NCI-H1092 (cell line): ENCODE measurements at places on chromosomes 16 and 17.

GRCh38 chr17:66578781-66579489, 256.0 kb upstream of the CACNG5 start:
- DNase-seq, result no peak

- DNase-seq, result no peak
These were observed 29.5 kb downstream of the MAP2K6 start for GRCh38 chr17:69444023-69444422.

DNA sequence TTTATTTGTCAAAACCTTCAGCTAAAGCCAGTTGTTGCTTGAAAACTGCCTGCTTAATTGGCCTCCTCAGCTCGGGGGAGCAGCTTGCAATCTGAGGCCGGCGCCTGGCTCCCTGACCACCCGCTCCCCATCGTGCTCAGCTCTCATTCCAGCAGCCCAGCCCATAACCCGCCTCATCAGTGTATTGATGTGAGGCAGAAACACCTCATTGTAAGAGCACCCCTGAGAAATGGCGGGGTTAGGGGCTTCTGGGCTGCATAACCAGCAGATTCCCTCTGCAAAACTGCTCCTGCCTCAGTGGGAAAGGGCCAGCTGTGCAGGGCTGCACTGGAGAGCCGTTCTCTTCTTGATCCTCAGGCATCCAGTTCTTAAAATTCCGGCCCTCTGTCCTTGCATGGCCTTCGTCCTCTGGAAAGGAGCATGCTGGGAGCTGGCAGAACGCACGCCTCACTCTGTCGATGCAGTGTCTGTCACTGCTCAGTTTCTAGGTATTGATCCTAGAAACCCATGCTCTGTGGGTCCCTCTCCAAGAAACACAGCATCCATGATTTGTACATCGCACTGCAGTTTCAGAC, 113.8 kb upstream of the CHMP6 start:
- DNase-seq, result no peak

GRCh38 chr17:49851387-49852291, 3.8 kb upstream of the TAC4 start:
- no peak for DNase-seq

GRCh38 chr17:44348234-44348987, 3.3 kb downstream of the GRN start:
- DNase-seq, result no peak

- no peak for DNase-seq
These were observed 239.4 kb upstream of the TBX2 start for GRCh38 chr17:61160204-61160603.

- no peak for DNase-seq
These were observed 25.8 kb downstream of the CRISPLD2 start for GRCh38 chr16:84845496-84846002.

- no peak for DNase-seq
These were observed 103.3 kb upstream of the ZFHX3 start for GRCh38 chr16:73151225-73151624.

GRCh38 chr17:55171634-55172328, 93.0 kb upstream of the HLF start:
- no peak for DNase-seq

- DNase-seq, result no peak
These were observed 10.4 kb downstream of the GPRC5C start for GRCh38 chr17:74442291-74442669.

GRCh38 chr17:44636562-44636961, 19.7 kb upstream of the MEIOC start:
- DNase-seq, result no peak

DNA sequence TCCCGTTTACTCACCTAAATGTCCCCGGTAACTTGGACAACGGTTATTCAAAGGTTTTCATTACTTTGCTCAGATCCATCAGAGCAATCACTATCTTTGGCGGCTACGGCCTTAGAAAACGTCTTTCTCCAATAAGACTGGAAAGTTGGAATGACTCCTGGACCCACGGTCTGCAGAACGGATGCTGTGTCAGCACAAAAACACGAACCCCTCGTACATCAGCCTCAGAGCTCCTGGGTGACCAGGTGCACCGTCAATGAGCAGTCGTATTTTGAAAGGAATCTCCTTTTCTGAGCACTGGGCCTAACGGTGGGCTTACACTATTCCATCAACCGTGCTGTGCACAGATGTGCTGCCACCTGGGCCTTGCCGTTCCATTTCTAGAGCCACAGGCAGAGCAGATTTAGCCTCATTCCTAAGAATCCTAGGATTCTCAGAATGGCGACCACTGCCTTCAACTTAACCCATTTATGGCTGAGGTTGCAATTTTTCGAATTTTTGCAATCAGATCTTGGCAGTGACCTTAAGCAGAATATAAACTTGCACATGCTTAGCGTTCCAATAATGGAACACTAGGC, 110.8 kb upstream of the ZNF750 start:
- no peak for DNase-seq

DNA sequence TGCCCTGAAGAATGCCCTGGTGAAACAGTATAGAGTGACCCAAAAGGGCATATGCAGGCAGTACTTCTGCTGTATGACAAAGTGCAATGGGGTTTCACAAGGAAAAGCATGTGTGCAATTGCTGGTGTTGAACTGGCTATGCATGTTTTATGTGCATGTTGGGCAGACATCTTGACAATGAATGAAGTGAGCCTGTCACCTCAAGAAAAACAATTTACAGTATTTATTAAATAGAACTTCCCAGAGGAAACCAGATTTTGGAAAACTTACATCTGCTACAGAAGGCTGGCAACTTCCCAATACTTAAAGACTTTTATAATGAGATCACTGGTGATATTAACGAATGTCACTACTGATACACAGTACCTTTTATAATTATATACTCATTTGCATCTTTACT, 30.6 kb downstream of the C17orf67 start:
- DNase-seq, result no peak

DNA sequence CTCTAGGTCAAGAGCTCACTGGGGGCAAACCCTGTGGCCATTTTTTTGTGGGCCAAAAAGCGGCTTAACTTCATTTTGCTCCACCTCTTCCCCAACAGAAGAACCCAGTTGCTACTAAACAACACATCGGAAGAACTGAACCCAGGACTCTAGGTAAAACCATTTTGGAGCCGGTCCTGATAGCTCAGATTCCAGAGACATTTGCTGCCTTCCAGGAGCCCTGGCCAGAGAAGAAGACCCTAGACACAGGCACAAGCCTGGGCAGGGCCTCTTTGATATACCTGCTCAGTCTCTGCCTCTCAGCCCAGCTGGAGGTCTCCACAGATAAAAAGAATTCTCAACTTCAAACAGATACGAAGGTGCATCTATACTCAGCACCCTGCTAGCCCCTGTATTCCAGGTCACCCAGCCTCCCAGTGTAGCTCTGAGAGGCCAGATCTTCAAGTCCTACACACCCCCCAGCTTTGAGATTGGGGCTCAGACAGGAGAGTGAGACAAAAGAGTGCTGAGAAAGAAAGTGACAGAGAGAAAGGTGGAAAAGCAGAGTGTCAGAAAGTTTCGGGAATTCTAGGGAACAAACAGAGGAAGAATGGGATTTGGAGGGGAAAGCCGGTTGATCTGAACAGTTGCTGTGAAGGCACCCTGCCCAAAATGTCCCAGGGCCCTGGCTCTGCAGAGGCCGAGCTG, 6.6 kb upstream of the HOXB9 start:
- DNase-seq, result no peak

DNA sequence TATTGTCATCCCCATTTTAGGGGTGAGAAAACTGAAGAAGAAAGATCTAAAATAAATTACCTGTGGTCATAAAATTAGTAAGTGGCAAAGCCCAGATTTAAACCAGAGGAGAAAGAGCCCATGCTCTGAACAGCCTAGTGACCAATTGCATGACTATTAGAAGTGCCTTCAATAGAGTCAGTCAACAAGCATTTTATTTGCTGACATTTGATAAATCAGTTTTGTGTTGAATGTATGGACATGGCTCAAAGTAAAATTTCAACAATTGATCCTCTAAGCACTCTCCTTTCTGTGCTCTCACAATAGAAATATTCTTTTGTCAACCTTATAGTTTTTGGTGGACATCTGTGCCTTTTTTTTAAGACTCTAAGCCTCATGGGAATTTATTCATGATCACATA, 572.9 kb upstream of the SOX9 start:
- no peak for DNase-seq

- DNase-seq, result no peak
These were observed 20.1 kb upstream of the MYH13 start for GRCh38 chr17:10392880-10393279.

GRCh38 chr17:63832455-63832854, 5.0 kb upstream of the FTSJ3 start:
- DNase-seq, result no peak

GRCh38 chr17:80691784-80692183, 147.1 kb downstream of the RPTOR start:
- DNase-seq, result no peak

DNA sequence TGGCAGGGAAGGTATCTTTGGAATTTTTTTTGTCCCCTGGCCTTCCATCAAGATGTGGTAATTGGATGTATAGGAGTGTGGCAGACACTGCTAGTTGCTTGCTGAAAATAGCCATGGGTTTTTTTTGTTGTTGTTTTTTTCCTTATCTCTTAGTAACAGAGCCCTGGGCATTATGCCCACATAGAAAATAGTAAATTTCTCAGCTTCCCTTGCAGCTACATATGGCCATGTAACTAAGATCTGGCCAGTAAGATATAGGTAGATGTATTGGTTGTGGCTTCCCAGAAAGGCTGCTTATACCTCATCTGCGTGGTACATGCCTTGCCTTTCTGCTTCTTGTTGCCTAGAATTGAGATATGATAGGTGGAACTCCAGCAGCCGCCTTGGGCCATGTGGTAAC, 349.9 kb downstream of the CPPED1 start:
- no peak for DNase-seq

- no peak for DNase-seq
These were observed 11.2 kb upstream of the MYLK3 start for GRCh38 chr16:46759309-46759708.

DNA sequence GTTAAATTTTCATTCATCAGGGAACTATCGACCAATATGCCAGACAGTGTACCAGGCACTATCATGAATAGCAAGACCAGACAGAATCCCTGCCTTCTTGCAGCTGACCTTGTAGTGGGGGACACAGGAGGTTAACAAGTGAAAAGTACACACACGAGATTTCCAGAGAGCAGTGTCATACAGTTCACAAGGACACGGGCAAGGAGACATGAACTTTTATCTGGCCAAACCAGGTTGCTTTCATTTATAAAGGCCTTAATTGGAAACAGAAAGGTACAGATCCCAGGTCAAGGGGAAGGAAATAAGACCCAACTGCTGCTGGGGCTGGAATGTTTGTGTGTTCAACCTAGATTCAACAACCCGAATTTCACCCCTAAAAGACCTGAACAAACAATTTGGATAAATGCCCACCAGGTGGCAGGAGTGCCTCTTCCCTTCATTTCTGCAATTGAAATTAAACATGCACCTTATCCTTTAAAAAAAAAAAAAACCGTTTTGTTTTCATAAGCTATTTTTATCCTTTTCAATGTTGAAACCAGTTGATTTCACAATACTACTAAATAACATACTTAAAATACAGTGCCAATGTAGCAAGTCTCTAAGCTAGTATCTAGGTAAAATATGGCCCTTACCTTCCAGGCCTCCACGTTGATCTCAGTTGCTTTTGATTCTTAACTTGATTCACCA, 65.9 kb downstream of the EMP2 start:
- DNase-seq, result peak; percentile 8

- DNase-seq, result no peak
These were observed 20.5 kb upstream of the HEXD start for GRCh38 chr17:82397449-82398335.

DNA sequence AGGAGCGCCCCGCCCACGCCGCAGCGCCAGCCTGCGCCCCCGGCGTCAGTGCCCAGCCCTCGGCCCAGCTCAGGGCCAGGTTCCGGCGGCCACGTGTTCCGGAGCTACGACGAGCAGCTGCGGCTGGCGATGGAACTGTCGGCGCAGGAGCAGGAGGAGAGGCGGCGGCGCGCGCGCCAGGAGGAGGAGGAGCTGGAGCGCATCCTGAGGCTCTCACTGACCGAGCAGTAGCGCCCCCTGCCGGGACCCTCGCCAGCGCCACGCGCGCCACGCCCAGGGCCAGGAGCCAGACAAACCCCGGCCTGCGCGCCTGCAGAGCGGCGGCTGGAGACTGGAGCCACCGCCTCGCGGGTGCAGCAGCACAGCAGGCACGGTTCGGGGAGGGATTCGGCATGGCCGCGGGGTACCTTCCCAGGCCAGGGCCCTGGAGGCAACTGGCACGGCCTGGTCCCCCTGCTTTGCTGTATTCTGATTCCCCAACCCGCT, 9.3 kb downstream of the CORO6 start:
- DNase-seq, result no peak

DNA sequence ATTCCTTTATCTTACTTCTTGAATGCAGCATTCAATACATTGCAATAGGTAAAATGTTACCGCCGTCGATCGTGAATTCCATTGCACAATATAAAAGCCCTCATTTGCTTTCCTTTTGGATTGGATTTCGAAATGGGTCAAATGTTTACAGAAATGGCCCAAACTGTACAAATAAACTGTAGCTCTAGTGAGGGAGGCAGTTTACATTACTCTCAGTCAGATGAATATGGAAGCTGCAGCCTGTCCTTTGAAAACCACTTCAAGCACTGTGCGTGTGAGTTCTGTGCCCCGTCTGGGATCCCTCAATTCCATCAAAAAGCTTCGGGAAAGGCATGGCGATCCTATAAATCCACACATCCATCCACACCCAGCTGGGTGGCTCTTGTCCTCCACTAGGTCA, 258.6 kb upstream of the FOXF1 start:
- DNase-seq, result no peak

DNA sequence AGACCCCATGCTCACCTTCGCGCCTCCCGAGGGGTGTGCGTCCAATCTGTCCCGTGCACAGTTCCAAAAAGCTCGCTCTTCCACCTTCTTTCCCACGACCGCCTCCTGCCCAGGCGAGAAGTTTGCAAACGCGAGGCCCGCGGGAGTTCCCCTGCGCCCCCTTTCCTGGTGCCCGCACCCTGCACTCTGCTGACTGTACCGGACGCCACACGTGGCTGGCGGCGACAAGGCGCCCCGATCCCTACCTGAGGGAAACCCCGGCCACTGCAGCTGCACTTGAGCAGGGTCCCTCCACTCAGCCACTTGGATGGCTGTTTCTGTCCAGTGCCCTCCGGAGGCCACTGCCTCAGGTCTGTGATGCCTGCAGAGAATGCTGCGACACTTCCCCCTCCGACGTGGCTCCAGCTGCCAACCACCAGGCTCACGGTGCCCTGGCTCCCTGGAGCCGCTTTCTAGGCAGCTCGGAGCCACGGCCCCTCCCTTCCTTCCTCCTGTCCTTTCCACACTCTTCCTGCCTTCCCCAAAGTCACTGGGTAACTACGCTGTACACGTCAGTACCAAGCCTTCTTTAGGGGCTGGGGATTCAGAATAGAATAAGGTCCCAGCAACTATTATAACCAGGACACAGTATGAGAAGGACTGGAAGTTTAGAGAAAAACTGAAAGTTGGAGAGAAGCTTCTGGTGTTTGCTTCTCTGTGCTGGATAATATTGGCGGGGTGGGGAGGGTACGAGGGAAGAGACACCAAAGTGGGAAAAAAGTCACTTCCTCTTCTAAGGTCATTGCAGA, at the start of gene MLKL:
TSS of gene MLKL (minus strand) at position 425 of the 788 bp plus-strand sequence. CDS start 5,105 bp downstream, outside the sequence.
- no peak for DNase-seq

- no peak for DNase-seq
These were observed 79.0 kb upstream of the CDH11 start for GRCh38 chr16:65200857-65201256.
